PC-3 (cell line): ENCODE measurements at places on chromosomes 4 and X. TPM values are rescaled to one million over a fixed set of nuclear protein-coding genes. Genes with fewer than 3 reads are reported as not detected.

DNA sequence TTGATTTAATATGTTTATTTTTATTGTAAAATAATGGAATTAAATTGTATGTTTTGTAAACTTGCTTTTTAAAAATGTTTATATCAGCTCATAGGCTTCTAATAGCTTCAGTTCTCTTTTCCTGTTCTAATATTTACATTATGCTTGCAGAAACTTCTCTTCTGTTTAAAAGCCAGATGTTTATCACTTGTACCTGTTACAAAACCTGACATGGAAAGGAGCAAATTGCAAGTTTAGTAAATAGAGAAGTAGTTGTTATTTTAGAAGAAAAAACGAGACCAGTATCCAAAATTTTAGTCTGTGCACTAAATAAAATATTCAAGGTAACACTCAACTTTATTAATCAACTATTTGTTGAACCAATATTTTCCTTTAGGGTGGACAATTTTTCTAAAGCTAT, 69.4 kb upstream of the GUCY1A1 start:
- DNase-seq: no peak

- peak; percentile 70 for DNase-seq
Observed at GRCh38 chr4:84985952-84986351, 19.5 kb upstream of the WDFY3 start.

DNA sequence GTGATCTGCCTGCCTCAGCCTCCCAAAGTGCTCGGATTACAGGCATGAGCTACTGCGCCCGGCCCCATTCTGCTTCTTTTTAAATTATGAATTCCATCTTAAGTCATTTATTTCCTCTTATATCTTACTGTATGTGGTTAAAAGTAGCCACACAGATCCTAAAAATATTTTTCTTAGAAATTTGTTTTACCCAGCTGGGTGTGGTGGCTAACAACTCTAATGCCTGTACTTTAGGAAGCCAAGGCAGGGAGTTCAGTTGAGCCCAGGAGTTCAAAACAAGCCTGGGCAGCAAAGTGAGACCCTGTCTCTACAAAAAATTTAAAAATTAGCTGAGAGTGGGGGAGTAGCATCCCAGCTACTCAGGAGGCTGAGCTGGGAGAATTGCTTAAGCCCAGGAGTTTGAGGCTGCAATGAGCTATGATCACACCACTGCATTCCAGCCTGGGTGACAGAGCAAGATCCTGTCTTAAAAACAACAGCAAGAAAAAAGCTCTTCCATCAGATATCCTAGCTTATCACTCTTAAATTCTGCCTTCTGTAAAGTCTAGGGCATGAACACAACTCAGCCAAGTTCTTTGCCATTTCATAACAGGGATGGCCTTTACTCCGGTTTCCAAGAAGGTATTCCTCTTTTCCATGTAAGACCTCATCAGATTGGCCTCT, 15.1 kb upstream of the AFF1 start:
- DNase-seq: no peak

DNA sequence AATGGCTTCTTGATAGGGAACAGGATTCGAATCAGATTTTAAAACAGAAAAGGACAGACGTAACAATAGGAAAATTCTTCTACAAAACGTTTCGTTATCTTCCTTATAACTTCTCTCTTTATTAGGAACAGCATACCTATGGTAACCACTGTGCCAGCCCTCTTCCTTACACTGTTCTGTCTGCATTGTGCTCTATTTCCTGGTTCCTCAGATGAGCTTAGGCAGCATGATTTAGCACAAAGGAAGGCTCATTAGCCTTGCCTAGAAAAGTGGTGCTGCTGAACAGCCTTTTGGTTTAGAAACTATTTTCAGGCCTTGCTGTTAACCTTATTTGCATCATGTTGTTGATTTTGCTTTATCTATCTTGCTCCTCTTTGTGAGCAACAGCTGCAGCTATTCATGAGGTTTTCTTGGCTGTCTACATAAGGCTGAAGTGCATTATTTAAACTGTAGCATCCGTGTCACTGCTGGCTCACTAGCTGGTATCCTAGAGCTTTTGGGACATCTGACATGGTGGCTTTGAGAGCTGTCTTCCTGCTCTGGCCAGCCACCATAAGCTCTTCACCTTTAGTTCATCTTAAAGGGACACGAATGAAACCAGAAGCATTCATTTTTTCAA, 69.9 kb upstream of the NRK start:
- DNase-seq: no peak

GRCh38 chr4:26570596-26570995, 13.3 kb upstream of the TBC1D19 start:
- DNase-seq: no peak

GRCh38 chrX:38004046-38004445, 2.3 kb upstream of the SYTL5 start:
- DNase-seq: no peak

DNA sequence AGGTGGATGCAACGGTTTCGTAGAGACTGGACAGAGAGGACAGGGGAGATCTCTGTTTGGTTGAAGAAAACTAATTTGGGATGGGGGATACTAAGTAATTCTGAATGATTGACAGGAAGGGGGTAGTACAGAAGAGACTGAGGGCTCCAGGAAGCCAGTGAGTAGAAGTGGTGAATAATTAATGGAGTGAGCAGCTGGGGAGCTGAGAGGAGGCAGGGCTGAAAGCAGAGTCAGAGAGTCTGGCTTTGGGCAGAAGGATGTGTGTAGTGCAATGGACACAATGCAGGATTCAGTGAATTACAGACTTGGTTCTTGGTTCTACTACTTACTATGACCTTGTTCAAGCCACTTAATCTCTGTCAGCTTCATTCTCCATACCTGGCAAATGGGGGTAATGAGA, 161.7 kb downstream of the RBMX2 start:
- DNase-seq: no peak

DNA sequence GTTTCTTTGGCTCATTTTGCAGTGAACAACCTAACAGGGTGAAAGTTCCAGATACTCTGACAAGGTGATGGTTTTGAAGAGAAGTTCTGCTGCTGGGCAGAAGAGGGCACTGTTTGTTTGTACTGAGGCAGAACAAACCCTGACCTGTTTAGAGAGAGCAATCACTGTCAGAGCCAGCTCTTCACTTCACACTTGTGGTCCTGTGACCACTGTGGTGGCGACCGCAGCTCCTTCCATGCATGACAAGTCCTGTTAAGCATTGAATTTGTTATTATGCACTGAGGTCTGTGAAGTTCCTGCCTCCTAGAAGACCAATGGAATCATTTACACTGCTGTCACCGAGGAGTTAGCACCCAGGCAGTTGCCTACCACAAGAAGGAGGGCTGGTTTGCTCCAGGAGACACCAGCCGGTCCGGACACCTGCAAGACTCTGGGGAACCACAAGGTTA, 86.6 kb downstream of the ZNF330 start:
- peak; percentile 77 for DNase-seq

- DNase-seq: no peak
Observed at GRCh38 chr4:70903291-70903603, 1.1 kb downstream of the MOB1B start.

DNA sequence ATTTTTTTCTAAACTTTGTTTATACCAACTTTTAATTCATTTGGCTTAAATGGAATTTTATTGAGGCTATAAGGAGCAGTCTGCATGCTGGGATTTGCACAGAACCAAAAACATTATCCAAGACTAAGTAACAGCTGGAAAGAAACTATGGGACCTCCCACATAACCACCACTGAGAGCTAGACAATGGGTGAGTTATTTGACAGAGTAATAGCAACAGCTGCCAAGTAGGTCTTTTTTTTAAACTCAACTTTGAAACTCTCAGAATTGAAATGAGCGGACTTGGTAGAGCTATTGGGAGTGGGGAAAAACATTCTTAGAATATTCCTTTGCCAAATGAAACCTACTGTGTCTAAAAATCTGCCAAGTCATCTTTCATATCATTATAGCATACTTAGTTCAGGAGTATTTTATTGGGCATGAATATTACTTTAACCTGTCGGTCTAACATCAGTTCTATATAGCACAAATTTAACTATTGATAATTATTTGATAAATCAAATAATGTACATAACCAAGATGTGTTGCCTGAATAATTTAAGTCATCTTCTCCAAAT, 1428.0 kb downstream of the PCDH7 start:
- DNase-seq: no peak

DNA sequence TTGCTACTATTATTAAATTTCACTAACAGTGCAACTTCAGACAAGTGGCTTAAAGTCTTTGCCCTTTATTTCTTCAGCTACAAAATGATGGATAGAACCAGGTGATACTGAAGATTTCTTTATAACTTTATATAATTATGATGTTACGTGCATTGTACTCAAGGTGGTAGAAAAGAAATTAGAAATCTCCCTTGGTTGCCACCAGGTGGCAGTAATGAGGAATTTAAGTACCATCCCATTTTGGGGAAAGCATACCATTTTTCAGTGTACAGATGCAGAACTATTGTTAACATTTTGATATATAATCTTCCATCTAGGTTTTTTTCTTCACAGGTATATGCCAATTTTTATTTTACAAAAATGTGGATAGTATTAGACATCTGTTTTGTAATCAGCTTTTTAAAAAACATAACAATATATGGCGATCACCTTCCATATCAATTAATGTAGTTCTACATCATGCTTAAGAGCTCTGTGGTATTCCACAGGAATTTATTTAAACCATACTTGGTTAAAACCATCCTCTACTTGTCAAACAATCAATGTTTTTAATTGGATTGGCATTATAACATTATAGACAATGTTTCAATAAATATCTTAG, 37.7 kb upstream of the RAB33B start:
- DNase-seq: peak; percentile 34

DNA sequence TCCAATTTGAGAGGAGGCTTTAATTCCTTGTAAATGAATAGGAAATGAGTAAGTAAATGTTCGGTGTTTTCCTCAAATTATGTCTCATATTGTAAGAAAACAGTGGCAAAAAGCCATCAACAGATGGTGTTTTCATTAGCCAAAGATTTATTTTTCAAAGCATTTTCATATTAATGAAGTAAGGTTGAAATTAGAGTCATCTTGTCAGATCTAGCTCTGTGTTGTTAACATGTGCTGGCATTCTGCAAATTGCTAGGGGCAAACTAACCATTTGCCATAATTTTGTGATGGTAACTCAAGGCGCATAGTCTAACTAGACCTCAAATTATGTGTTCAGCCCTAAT, 24.7 kb downstream of the MID2 start:
- DNase-seq: no peak

DNA sequence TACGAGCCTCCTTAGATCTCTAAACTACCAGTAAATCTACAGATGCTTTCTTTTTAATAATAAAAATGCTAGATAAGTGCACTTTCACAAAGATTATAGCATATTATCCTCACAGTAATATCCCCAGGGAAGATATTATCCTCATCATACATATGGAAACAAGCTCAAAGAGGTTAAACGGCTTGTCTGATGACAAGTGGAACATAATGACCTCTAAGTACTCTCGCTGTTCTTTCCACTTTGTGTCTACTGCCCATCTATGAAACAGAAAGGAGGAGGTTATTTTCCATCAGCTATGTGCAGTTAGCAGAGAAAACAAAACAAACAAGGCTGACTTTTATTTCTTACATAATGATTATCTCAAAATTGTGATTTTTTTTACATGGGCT, 42.8 kb upstream of the PRDM8 start:
- DNase-seq: no peak

- no peak for DNase-seq
Observed at GRCh38 chr4:75087865-75088264, 154.9 kb downstream of the PARM1 start.

- peak; percentile 16 for DNase-seq
Observed at GRCh38 chr4:180456928-180457327, 1786.3 kb upstream of the TENM3 start.

DNA sequence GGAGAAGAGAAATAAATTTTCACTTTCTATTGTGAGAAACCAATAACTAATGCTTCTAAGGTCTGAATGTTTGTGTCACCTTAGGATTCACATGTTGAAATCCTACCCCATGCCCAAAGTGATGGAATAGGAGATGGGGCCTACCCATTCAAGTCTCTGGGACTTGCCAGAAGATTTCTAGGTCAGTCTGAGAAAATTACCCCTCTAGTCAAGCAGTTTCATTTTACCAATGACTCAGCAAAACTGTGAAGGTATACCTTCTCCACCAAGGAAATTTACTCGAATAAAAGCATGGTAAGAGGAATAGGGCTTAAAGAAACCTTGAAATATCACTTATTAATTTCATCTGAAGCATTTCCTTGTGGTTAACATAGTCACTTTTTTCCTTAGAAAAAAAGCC, 23.5 kb upstream of the PAPSS1 start:
- DNase-seq: no peak

DNA sequence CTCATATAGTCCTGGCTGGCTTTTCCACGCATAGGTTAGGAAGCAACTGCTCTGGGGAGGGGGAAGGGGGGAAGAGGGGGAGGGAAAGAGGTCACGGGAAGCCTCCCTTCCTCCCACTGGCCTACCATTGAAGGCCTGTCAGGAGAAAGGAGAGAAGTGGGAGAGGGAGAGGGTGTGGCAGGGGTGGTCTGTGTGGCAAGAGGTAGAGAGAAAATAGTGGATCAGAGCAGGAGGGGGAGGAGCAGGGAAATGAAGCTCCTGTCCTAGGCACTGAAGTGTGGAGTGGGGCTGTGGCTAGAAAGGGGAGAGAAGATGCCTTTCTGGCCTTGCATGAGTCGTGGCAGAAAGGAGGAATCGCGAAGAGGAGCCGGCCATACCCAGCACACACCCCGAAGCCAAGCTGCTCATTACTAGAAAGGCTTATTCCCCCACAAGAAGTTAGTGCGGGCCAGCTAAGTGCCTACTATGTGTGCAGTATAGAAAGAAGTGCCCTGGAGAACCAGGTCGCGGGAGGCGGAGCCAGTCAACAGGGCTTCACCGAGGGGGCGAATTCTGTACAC, 1.1 kb upstream of the TMEM164 start:
- DNase-seq: no peak

DNA sequence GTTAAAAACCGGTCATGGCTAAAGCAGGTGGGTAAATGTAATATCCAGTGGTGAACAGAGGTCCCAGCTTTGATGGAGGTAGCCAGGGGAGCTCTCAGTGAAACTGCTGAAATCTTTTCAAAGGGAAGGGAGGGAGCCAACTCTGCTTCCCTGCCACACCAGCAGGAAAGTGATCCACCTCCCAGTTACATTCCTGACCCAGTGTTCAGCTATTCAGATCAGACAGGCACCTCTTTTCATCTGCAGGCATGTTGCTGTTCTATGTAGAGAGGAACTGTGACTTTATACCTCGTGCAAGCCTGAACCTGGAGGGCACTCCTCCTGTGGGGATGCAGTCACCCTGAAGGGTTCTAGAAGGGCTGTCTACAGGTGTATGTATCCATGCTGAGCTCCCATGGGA, 37.6 kb downstream of the DCLK2 start:
- no peak for DNase-seq

ASB12 gene
- not detected in 2 replicates for total RNA-seq

FAM184B gene
- total RNA-seq: 0.47 and 0.81 TPM in 2 replicates

REST gene
- 21.7 and 22.4 TPM in 2 replicates for total RNA-seq

UGT2A1 gene
- not detected in 2 replicates for total RNA-seq

TMPRSS11B gene
- not detected in 2 replicates for total RNA-seq

PDGFRA gene
- total RNA-seq: 1.1 and 1.9 TPM in 2 replicates

GPR119 gene
- total RNA-seq: not detected in 2 replicates

ARHGAP36 gene
- total RNA-seq: not detected in 2 replicates

MAGEB17 gene
- total RNA-seq: 0.58 and 0.87 TPM in 2 replicates

GATA1 gene
- not detected in 2 replicates for total RNA-seq

HTN3 gene
- not detected in 2 replicates for total RNA-seq

POU3F4 gene
- total RNA-seq: not detected in 2 replicates
